ENCODE measurements at places on chromosomes 2 and 18.

DNA sequence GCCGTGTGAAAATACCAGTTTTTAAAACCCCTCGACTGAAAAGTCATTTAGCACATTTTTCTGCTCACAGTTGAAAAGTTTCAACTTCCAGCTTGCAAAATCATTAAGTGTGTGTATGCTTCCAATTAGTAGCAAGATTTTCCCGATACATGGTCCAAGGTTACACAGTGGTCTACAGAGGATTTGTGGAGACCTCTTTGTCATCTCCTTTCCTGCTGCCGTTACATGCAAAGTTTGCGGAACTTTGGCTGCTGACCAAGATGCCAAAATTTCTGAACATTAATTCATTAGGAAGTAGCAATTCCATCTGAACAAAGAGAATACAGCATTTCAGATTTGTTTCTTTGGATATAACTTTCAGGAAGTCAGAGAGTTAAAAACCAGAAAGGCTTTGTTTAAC is 474.6 kb downstream of the PLCL1 start:
- peak; percentile 2 for DNase-seq

DNA sequence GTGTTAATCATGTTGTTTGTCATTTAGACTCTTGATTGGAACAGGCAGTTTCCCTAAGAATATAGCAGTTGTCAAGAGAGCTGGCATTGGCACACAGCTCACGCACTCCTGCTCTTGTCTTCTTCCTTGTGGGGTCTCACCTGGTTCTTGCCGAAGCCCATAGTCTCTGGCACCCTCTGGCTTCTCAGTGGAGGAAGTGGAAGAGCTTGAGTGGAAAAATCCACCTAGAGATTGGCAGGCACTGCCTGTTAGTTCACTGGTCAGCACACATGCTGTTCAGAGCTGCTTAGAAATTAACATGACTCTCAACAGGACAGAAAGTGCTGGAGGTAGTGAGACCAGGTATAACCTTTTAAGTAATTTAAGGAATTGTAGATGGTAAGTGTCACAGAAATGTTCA is 28.3 kb downstream of the SCTR start:
- DNase-seq = no peak

DNA sequence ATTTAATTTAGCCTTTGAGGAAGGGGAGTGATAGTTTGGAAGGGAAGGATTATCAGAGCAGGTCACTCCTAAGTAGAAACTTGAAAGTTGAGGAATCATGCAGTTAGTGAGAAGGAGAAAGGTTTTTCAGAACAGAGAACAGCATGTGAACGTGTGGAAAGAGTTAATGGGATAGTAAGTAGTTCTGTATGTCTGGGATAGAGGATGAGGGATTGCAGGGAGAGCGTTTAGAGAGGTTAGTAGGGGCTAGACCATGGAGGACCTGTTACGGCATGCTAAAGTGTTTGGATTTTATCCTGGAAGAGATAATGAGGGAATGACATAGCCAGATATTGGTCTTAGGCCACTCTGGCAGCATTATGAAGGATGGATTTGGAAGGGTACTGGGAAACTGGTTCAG is 1.8 kb downstream of the ZNF512 start:
- DNase-seq = no peak

DNA sequence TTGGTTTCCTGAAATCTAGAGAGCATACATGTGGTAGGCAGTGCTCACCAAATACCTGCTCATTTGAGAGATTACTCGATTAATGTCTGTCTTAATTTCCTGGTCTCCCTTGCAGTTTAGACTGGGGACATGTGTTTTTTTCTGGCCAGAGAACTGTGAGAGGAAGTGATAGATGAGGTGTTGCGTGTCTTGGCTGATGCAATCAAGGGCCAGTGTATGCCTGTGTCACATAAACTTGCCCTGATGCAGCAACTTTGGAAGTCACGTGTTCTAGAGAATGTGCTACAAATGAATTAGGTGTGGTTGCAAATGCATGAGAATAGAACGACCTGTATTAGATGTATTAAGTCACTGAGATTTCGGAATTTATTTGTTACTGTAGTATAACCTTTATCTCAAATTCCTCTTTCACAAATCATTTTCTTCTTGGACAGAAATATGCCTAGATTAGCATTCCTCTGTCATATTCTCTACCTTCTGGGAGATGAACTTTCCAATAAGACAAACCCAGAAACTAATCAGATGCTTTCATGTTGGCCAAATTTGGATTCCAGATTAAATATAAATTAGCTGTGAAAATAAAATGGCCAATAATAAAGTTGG is 9.9 kb upstream of the IL1A start:
- DNase-seq = peak; percentile 93

DNA sequence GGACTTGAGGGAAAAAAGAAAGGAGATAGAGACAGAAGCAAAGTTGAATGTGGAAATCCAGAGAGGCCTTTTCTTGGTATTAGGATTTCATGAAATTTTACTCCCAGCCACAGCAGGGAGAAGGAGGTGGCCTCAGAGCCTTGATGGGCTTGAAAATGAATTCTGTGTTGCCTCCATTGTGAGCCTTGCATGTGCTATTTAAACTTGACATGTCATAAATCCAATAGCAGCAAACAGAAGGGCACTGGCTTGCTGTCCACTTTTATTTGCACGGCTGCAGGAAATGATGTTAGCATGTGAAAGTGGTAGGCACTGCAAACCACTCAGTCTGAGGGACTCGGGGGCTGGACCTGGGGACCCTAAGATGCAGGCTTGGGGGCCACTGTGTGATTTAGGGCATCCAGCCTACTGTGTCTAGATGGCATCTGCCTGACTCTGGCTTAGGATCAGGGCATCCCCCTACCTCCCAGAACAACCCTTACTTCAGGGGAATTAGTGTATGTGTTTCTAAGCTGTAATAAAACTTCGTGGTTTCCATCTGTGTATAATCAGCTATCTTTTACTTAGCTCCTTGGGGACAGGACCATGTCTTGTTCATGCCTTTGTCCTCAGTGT is 139.1 kb upstream of the SKOR2 start:
- DNase-seq = no peak

- DNase-seq = peak; percentile 57
These were observed 480.4 kb upstream of the TRIB2 start for GRCh38 chr2:12236136-12236844.

DNA sequence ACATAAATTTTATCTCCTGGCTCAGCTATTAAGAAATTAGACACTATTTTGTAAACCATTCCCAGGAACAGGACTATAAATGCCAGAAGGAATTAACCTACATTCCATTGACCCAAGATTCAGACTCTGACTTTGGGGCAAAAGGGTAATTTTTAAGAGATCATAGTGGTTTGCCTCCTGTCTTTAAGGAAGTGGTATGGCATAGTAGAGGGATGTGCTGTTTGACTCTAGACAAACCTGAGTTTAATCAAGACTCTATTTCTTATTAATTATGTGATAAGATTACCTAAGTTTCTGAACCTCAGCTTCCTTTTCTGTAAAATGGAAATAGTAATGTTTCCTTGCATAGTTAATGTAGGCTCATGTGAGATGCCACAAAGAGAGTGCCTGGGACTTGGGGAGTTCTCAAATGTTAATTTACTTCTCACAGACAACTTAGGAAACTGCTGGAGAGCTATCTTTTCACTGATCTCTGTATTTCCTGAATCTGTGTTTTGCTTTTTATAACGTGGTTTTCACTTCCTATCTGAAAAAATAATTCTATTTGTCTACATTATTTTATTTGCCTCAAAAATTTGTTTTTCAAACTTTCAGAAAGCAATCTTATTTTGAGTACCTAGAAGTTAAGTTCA is 11.9 kb upstream of the SLC40A1 start:
- DNase-seq = no peak

DNA sequence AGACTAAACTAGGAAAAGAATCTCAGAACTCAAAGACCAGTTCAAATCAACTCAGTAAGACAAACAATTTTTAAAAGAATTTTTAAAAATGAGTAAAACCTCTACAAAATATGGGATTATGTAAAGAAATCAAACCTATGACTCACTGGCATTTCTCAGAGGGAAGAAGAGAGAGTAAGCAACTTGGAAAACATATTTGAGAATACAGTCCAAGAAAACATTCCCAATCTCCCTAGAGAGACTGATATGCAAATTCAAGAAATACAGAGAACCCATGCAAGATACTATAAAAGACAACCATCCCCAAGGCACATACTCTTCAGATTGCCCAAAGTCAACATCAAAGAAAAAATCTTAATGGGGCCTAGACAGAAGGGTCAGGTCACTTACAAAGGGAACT is 162.7 kb downstream of the WDPCP start:
- DNase-seq = peak; percentile 48

- DNase-seq = peak; percentile 33
These were observed 100.7 kb downstream of the EHBP1 start for GRCh38 chr2:62806231-62806630.

- no peak for DNase-seq
These were observed 102.3 kb downstream of the TGIF1 start for GRCh38 chr18:3552305-3552704.

DNA sequence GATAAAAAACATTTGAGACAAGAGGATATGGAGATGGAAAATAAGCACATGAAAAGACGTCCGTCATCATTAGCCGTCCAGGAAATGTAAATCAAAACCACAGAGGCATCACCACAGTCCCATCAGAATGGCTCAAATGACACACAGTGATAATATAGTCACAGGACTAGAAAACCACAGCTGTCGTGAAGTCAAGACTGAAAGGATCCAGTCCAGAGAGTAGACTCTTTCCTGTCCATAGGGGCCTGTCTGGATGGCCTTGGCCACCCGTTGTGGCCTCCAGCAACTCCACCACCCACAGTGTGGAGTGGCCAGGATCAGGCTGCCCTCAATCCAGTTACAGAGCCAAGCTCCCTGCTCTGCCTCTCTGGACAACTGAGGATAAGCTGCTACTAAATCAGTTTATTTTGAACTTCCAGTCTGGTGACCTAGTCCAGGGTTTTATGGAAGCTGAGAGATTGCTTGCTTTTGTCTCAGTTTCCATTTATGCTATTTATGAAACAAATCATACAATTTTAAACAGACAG is 60.4 kb downstream of the RHOB start:
- DNase-seq = no peak

DNA sequence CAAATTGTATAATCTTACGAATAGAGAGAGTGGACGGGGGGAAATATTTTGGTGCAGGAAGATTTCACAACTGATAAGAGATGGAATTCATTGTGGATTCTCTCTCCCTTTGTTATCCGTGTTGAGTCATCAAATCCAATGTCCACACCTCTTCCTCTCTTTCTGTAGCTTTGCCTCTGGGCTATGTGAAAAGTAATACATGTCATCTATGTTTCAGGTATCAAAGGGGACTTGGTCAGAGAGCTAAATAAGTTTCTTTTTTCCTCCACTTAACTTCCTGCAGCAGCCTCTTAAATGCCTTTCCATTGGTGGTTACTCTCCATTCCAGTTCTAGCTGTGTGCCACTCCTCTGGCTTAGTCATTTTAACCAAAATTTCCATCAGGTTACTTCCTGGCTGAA is 169.3 kb upstream of the NXPH2 start:
- no peak for DNase-seq

DNA sequence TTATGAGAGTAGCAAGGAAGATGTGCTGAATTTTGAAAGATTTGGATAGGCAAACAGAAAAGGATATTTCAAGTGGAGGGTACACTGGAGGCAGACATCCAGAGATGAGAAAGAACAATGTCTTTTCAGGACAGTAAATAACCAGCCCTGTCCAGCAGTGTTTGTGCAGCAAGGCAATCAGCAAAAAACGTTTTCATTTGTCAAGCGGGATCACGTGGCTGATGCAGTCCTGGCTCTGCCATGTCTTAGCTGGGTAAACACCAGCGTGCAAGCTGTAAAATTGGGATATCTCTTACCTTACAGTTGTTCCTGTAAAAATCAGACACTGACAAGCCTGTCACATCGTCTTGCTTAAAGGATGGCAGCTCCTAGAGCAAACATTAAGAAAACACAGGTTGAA is 67.8 kb downstream of the CWC22 start:
- no peak for DNase-seq

Data from fibroblast of mammary gland (primary cell).